ENCODE measurements at places on chromosomes 2 and 18.

GRCh38 chr2:202109139-202109736 lies 36.2 kb downstream of the KIAA2012 start:
- DNase-seq, result no peak

DNA sequence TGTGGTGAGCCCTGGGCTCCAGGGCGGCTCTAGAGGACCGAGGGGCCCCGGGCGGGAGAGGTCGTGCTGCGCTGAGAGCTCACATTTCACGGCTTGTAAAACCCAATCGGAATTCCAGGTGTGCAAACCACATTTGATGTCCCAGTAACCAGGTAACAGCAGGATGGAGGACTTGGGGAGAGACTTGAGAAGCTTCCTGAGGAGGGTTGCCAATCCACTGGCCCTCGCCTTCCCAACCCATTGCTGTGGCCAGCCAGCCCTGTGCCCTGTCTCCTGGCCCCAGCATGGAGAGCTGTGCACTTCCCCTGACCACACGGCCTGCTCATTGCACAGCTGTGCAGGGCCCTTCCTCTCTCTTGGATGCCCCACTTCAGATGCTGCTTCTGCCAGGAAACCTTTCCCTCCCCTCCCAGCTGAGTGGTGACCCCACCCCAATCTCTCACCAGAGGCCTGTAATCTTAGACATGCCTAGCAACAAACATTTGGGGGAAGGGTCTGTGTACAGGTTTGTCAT lies 39.6 kb downstream of the ASB1 start:
- no peak for DNase-seq

DNA sequence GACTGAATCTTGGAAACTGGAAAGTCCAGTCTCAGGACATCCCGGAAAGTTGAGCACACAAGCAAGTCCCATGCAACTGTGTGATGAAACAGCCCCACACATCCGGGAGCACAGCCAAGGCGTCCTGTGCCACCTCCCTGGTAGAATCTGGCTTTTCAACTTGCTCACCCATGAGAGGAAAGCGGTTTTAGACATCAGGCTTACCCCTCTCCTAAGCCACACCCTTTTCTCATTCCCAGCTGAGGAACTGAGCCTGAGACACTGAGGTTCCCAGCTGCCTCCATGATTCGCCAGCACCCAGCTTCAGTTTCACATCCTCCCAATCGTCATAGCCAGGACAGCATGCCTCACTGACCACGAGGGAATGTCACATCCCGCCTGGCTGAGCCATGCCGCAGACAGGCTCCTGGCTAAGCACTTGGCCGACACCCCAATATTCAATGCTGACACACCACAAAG lies 60.3 kb downstream of the STEAP3 start:
- DNase-seq, result peak; percentile 98

- no peak for DNase-seq
Observed at GRCh38 chr2:38527338-38528007, 75.3 kb downstream of the HNRNPLL start.

DNA sequence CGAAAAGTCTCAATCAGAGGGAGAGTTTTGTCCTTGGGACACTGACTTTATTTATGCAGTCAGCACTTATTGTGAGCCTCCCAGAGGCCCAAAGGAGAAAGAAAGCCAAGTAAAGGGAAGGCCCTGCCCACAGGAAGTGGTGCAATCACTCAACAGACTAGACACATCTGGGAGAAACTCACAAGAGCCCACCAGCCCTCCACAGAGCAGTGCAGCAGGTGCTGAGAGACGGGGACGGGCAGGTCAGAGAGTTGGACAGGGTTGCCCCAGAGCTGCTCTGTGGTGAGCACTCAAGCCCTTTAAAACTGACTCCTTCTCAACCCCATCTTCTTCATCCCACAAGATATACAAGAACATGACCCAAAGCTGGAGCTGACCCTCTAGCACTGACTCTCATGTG lies 96.0 kb downstream of the TFCP2L1 start:
- DNase-seq, result no peak

All from AG08395 (cell line).